ENCODE measurements at places on chromosomes 2 and 18.
A peak's percentile ranks its signal among the peaks of the same experiment; 100 is the strongest.

DNA sequence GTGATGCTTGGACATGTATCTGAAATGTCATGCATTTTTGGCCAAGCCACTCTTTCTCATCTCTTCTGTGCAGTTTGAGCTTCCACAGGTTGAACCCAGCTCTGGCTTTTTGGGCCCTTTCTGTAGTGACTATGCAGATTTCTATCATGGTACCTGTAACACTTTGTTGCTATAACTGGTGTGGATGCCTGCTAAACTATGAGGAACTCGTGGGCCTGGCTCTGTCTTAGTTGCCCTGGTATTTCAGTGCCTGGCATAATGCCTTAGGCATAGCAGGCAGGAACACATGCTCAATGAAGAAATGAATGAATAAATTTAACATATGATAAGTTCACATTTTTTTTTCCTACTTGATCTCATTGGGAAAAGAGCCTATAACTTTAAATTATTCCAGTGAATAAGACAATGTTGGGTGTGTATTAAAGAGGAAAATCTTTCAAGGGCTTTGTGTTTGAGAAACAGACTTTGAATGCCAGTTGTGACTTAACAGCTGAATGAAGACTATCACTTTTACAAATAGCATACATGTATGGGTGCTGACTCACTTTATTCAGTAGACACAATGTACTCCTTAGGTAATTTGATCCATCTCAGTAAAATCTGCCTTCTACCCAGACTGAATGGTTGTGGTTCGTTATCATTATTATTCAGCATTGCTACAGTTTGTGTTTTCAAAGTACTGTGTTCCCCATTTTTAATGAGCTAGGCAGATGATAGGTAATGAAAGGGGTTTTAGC lies 86.4 kb upstream of the MAP4K3 start:
- no peak for DNase-seq

GRCh38 chr2:9004338-9005204 lies 1.1 kb upstream of the MBOAT2 start:
- DNase-seq: no peak

DNA sequence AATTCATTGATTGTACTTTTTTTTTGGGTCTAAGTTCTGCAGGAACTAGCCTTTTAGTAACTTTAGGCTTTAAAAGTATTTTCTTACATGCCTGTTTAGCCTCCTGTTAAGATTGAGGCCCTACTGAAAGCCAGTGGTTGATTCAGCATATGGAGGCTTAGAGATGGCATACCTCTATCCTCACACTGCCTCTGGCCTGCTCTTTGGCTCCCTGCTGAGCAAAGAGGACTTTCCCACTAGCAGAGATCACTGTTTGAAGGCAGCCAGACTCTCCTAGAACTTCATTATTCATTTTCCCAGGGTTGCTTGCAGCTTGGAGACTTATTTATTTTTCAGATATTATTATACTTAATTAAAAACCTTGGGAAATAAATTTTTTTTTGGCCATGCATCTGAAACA lies 405.6 kb upstream of the MEX3C start:
- no peak for DNase-seq

DNA sequence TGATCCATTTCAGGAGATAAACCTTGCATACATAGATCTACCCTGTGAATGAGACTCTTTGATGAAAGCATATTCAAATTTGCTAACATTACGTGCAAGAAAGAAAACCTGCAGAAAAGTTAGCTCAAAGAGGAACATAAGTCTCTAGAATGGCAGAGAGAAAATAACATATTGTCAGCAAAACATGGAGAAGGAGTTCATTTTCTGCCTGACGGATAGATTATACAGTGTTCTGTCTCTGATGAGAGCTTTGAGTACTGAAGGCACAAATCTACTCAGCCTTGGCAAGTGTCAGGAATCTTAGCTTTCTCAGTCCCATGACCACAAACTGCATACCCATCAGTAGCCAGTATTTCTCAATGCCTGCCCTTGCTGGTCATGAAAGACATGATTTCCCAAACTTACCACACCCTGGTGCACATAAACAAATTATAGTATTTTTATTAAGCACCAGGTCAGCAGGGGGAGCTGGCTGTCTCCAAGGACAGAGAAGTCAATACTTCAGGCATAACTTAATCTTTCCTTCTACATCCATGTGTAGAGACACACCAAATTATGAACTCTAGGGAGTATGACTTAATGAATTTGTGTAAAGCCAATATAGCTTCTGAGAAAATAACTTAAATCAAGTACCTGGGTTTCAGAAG lies 401.2 kb upstream of the SOX11 start:
- DNase-seq: no peak

DNA sequence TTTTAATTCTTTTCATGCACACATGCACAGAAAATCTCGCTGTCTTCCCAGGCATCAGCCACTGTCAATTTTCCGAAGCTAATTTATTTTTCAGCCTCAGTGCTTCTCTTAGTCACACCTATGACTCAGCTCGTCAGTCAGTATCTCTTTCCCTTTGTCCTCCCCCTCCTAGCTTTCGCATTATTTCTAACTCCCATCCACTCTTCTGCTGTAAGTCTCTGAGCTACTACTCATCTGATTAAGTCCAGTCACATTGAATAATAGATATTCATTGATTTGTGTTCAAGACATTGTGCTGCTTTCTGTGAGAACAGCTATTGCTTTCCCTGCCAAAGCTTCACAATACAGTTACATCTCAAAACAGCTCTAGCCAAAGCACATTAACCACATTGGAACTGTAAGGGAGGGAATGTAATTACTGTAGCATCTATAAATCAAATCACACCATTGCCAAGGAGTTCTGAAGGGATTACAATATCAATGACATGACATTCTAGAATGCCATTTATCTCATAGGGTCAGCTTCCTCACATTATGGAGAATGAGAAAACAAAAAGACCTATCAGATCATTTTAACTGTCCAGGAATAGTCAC lies 89.4 kb downstream of the SCN3A start:
- no peak for DNase-seq

DNA sequence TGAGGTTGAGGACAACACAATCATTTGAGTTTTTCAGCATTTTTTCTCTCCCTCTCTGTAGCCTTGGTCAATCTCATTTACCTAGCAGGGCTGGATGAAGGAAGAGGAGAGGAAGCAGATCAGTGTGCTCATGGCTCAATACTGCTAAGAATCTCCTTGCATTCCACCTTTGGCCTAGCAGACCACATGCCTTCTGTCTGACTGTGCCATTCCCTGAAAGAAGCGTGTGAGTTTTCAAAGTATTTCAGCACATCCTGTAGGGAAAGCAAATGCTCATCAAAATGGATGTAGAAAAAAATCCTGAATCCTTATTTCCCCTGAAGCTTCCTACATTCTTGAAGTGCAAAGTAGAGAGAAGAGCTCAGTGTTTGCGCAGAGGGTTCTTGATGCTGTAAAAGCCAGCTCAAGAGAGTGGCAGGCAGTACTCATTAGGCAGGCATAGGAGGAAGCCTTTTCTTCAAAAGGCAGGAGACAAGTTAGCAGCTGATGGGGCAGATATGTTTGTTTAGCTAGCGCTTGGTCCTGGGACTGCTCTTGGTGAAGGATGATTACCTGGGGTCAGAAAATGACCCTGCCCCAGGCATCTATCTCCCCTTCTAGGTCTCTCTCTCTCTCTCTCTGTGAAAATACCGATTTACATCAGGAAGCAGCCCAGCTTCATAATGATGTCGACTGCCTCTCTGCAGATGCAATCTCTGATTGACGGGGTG lies 14.4 kb upstream of the PIK3C3 start:
- no peak for DNase-seq

DNA sequence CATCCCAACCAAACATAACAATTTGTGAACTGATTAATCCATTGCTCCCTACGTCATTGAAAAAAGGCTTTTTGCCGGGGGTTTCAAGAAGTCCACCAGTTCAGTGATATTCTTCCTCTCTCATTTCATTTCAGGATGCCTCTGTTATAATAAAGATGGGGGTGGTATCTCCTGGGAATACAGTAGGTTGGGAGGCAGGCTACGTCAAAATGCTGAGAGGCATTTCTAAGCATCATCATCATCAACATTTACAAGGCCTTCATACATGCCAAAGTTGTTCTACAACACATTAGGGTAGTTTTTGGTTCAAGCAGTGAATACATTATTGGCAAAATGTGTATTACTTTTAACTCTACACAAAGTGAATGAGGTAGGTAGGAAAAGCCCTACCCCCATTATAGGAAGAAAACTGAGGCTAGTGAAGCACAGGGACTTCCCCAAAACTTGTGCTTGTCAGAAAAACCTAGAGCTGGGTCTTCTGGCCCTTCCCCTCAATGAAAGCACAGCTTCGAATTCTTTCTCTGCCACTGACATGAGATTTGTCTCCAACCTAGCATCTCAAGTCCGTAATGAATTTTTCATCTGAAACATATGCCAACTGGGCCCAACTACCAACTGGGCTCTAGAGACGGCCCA lies 11.3 kb downstream of the OSR1 start:
- no peak for DNase-seq

DNA sequence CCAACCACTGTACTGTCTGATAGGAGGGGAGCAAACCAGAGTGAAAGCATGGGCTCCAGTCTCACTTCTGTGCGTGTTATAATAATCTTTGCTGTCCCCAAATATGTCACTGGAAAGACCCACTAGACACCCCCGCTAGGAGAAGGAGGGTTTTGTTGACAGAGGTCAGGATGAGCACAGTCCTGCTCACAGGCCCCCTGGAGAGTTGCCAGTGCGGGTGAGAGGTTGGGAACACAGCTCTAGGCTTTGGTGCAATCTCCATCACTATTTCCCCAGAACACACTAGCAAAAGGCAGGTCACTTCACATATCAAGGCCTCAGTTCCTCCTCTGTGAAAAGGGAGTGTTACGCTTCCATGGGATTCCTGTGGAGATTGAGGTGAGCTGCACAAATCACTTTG lies 9.7 kb downstream of the XDH start:
- DNase-seq: no peak

GRCh38 chr18:36265015-36265414 lies 32.5 kb upstream of the FHOD3 start:
- DNase-seq: no peak

DNA sequence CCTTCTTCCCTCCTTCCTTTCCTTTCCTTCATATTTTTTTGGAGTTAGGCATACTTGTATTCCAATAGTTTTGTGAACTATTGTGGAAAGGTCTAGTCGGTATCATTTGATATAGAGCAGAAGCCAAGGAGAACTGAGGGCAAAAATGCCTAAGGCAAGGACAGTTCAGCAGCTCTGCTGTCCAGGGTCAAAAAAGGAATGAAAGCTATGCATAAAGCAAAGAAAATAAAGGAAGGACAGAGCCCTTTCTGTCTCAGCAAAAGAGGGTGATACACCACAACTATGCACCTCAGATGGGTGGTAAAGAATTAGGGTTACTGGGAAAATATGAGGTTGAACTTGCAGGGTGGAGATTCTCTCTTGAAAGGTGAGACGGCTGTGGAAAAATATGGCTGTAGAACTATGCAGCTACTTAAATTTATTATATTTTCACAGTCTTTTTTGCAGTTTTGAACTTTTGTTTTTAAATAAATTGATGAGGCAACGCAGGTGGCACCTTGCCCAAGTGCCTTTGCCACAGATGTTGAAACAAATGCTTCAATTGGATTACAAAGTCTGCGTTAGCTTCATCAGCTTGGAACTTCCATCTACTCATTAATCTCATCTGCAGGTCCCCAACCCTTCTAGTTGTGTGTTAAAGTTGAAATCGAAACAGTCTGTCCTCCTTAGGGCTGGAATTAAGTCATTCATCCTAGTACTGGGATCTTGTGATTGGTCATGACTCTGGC lies 20.8 kb downstream of the LHCGR start:
- no peak for DNase-seq

GRCh38 chr18:34522603-34523002 lies 187.5 kb upstream of the DTNA start:
- no peak for DNase-seq

GRCh38 chr2:99674090-99674489 lies 184.3 kb upstream of the REV1 start:
- no peak for DNase-seq

GRCh38 chr2:99154643-99155536 lies at the start of the genes LIPT1 and TSGA10:
Gene LIPT1, plus strand, starts transcription at chr2:99154967. Its CDS starts 6,991 bp downstream, at chr2:99161958.
Gene TSGA10, minus strand, starts transcription at chr2:99154942. Its CDS starts 45,503 bp downstream, at chr2:99109439.
- DNase-seq: peak; percentile 90

GRCh38 chr18:10052871-10053270 lies 139.1 kb downstream of the VAPA start:
- DNase-seq: no peak

GRCh38 chr2:26475037-26475436 lies 2.9 kb downstream of the OTOF start:
- DNase-seq: no peak

DNA sequence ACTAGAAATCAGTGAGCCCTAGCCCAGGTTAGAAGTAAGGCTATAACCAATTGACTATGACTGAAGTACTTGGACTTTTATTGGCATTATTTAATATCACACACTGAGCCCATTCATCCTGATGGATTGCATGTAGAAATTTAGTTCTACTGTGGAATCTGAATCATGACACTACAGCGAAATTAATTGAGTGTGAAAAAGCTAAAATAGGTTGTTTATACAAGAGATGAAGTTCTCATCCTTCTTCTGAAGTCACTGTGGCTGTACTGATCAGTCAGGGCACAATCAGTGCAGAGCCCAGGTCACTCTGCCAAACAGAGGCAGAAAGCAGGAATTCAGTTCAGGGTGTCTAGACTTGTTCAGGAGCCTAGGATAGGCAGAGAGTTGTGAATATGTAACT lies 158.9 kb downstream of the BABAM2 start:
- DNase-seq: no peak

- DNase-seq: no peak
Measured at GRCh38 chr2:200279857-200280256, 26.6 kb upstream of the SPATS2L start.

GRCh38 chr2:39264733-39265132 lies 21.0 kb upstream of the CDKL4 start:
- DNase-seq: no peak

- no peak for DNase-seq
Measured at GRCh38 chr18:79068341-79068936, 755 bp upstream of the ATP9B start.

- DNase-seq: no peak
Measured at GRCh38 chr18:62611453-62612288, 88.8 kb downstream of the ZCCHC2 start.

All from CD4-positive, alpha-beta T cell treated with Interleukin-1 beta for 1 hour (primary cell).